ENCODE measurements at places on chromosomes 12 and 14.

DNA sequence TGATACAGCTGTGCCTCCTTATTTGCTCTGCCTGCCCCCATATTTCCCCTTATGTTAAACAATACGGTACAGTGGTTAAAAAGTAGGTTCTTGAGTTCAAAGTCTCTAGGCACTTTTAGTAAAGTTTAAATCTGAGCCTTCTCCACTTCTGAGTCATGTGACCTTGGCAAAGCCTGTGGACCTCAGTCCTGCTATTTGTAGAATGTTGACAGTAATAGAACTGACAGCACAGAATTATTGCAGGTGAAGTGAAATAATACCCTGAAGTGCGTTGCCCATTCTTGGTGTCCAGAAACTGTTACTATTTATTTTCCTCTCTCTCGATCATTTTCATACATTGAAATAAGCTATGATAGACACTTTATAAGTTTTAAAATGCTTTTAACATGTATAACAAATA lies 499.7 kb downstream of the EGLN3 start:
- DNase-seq: no peak

DNA sequence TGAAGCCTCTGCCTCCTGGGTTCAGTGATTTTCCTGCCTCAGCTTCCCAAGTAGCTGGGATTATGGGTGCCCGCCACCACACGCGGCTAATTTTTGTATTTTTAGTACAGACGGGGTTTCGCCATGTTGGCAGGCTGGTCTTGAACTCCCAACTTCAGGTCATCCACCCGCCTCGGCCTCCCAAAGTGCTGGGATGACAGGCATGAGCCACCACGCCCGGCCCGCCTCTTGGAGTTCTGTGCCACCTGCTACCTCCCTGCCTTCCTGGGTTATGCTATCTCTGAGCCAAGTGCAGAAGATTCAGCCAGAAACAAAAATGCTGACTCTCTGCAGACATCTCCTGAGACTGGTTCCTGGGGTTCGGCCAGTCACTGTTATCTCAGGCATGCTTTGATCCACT lies 13.2 kb downstream of the CABP1 start:
- DNase-seq: no peak

DNA sequence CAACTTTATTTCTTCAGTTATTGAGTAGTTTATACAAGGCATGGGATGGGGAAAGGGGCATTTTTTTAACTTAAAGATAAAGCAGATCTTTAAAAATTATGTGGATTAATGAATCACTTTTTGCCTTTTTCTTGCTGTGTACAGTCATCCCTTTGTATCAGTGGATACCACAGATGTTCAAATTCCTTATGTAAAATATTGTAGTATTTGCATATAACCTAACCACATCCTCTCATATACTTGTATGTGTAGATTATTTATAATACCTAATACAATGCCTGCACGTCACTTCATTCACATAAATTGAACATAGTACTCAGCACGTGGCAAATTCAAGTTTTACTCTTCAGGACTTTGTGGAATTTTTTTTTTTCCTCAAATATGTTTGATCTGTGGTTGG lies 66.5 kb upstream of the MON2 start:
- DNase-seq: no peak

GRCh38 chr14:69439521-69440270 lies 41.2 kb downstream of the SLC39A9 start:
- no peak for DNase-seq

- DNase-seq: no peak
These were observed 21.3 kb upstream of the SRRM4 start for GRCh38 chr12:118959985-118960560.

DNA sequence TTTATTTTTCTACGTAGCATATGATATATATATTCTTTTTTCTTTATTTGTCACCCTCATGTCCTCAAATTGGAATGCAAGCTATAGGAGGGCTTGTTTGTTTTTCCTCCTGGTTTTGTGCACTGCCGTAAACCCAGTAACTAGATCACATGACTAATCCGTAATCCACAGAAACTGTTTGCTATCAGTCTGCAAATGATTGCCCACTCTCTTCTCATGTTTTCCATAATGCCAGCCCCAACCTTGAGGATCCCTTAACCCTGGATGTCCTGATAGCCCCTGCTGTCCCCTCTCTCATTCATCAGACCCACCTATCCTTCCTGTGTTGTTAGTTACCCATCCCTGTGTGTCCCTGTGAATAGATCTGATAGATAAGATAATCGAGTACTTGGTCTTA lies 94.0 kb downstream of the TSPAN9 start:
- DNase-seq: no peak

DNA sequence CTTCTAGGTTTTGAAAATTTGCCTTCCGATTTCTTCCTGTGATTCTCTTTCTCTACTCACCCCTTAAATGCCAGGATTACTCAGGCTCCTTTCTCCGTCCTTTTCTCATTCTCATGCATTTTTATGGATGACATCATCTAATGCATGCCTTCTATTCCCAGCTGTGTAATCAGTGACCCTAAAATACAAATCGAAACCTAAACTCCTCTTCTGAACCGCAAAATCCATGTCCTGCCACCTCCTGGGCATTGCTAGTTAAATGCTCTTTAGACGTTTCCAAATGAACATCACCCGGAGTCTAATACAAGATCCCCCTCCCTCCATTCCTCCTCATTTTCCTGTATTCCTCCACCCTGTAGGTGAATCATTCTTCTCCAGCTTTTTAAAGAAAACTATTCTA lies 1703.1 kb upstream of the FLRT2 start:
- peak; percentile 47 for DNase-seq

- DNase-seq: no peak
These were observed 46.3 kb upstream of the CERS5 start for GRCh38 chr12:50213439-50213838.

DNA sequence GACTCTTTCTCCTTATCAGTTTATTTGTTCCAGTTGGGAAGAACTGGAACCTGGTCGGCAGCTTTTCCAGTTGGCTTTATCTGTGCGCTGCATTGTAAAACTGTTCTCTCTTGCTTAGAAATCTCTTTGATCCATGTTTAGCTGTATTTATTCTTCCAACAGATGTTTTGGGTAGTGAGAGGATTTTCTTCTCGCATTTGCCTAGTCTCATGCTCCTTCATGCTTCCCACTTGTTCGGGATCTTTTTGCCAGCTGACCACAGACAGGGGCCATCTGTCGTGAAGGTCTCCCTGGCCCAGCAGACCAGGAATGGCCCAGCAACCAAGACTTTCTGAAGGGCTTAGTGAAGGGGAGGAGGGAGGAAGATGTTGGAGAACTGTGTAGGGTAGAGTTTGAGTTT lies 21.6 kb downstream of the NTF3 start:
- no peak for DNase-seq

- DNase-seq: no peak
These were observed 324.5 kb downstream of the PCNX1 start for GRCh38 chr14:71231521-71232393.

DNA sequence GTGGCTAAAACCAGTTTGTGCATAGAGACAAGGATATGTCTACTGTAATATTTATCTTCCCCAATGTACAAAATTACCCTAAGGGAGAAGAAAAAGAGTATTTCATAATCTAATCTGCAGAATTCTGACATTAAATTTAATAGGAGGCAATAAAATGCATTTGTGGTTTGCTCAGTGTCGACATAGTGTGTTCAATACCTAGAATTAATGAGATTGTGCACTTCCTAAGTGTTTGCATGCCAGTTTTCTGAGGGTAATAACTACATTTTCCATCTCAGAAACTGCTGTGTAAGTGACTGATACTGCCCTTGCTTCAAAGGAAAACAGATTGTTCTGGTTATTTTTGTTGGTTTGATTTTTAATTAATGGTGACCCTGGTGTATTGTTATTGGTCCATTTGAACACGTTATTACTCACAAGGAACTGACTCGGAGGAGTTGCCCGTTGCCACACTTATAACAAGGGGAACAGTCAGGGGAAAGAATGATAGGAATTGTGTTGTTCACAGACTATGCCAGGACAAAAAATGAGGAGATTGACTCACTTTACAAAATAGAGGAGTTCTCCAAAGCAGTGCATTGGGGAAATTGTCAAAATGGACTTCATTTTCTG lies 960.3 kb upstream of the TMEM132C start:
- no peak for DNase-seq

DNA sequence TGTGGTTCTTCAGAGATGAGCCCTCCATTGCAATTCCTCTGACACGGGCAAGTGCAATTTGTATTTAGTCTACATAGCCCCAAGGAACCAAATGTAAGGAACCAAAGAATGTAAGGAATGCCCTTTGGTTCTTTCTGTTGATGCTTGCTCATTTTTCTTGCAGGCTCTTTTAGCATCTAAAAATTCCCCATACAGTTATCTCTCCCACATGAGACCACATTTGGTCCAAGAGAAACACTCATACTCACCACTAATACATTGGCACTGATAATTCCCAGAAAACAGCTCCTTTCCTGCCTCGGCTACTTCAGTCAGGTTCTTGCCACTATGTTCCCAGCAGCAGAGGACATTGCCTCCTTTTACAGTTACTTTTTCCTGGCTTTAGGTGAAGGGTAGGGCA lies 332.6 kb downstream of the AEBP2 start:
- DNase-seq: peak; percentile 74

- no peak for DNase-seq
These were observed 29.2 kb upstream of the COL2A1 start for GRCh38 chr12:48033451-48033850.

GRCh38 chr14:82390586-82390985 lies 856.9 kb upstream of the SEL1L start:
- no peak for DNase-seq

DNA sequence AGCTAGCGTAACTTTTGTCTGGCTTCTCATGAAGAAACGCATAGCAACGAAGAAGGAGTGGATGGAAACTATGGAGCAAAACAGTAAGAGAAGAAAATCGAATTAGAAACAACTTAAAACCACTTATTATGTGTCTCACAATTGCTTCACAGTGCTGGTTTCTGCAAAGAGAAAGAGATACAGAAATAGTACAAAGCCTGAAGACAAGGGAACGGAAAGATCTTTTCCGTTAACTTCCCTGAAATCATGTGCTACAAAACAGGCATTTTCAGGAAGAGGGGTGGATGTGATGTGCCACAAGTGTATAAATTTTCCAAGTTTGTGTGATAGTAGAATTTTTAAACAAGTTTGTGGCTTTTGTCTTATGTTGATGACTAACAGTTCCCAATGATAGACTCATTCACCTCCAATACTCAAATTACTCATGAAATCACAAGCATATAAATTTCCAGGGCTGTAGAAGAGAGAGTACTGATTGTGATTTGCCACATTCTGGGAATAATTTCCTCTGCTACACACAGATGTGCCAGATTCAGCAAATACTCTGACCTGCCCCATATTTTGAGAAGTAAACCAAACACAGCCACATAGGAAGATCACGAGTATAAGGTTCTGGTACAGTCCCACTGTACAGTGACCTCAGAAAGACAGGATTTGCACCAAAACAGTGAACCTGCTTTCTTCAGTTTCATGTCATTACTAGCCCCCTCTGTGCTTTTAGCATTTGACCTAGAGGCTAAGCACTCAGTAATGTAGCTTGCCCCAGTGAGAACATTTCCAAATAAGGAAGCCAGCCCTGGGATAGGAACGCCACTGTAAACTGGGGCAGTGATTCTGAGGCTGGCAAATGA lies 41.4 kb upstream of the PPFIA2 start:
- DNase-seq: no peak

GRCh38 chr14:30317729-30318128 lies 241.2 kb upstream of the G2E3 start:
- no peak for DNase-seq

GRCh38 chr12:11731042-11731357 lies 81.5 kb downstream of the ETV6 start:
- no peak for DNase-seq

GRCh38 chr12:109753959-109754358 lies 40.3 kb downstream of the FAM222A start:
- DNase-seq: no peak

DNA sequence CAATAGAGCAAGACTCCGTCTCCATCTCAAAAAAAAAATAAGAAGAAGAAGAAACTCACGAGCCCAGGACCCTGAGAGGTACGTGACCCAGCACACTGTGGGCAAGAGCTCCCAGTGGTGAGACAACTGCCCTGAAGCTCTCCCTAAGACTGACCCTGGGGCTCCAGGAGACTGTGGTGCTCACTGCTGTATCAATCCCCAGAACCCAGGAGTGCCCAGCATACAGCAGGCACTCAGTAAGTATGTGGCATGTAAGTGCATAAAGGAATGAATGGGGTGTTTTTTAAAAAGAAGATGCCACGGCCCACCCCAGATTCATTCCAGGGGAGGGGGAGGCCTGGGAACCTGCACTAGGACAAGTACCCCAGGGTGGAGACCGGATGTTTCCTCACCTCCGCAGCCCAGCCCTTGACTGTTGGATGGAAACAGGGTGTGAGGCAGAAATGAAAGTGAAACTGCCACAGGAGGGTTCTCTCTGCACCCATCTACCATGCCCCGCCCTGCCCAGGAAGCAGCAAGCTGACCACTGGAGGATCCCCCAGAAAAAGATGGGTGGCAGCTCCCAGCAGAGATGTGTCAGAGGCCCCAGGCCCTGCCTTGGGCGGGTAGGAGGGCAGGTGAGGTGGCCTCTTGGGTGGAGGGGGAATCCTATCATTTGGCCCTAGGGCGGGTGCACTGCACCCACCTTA lies 12.2 kb downstream of the ITPK1 start:
- DNase-seq: no peak

DNA sequence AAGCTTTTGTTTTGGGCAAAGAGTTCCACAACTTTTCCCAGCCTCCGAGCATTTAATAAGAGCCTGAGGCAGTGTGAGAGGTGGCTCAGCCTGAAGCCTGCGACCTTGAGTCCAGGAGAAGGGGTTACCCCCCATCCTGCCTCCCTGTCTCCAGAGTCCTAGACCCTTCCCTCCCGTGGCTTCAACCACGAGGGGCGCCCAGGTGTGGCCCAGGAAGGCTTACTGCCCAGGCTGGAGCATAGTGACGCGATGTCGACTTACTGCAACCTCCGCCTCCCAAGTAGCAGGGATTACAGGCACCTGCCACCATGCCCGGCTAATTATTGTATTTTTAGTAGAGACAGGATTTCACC lies 641 bp downstream of the LRRC43 start:
- no peak for DNase-seq

DNA sequence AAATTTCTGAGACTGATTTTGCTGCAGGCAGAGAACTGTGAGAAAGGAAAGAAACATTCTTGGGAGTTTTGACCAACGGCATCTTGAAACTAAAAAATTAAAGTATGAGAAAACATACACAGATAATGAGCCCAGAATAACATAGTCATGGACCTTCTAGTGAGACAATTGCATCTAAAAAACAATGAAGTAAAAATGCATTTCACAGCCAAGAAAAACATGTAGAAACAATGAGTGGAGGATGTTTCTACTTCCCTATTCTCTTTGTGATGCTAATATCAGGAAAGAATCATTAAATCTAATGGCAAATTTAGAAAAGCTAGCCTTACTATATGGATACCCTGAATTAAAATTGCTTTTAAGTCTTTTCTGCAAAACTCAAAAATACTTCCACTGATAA lies 12.2 kb upstream of the PLEKHG7 start:
- DNase-seq: no peak
